Smooth muscle cell of the coronary artery (primary cell): ENCODE measurements at places on chromosomes 6 and 20. TPM values are rescaled to one million over a fixed set of nuclear protein-coding genes. Genes with fewer than 3 reads are reported as not detected.

The COL12A1 gene
- 72.5 and 122 TPM in 2 replicates for total RNA-seq

The MOXD1 gene
- total RNA-seq, result 1.4 and 81.2 TPM in 2 replicates

The ACSS1 gene
- total RNA-seq, result 1.1 and 14.0 TPM in 2 replicates

The TSPO2 gene
- not detected in 2 replicates for total RNA-seq

The SNX14 gene
- total RNA-seq, result 98.4 and 171 TPM in 2 replicates

The LY6G6F gene
- total RNA-seq, result not detected in 2 replicates

The NT5E gene
- 193 and 326 TPM in 2 replicates for total RNA-seq

The ENPP4 gene
- 0.75 and 2.6 TPM in 2 replicates for total RNA-seq

The PCSK2 gene
- total RNA-seq, result not detected in 2 replicates

The PLA2G7 gene
- not detected in 2 replicates for total RNA-seq

The CARMIL1 gene
- 11.4 and 15.0 TPM in 2 replicates for total RNA-seq

The WRNIP1 gene
- total RNA-seq, result 32.4 and 41.0 TPM in 2 replicates

The VARS2 gene
- 12.3 and 15.7 TPM in 2 replicates for total RNA-seq

The SMPDL3A gene
- 1.4 and 21.6 TPM in 2 replicates for total RNA-seq

The THEMIS gene
- not detected in 2 replicates for total RNA-seq

The SLC32A1 gene
- not detected in 2 replicates for total RNA-seq

The SLC26A8 gene
- total RNA-seq, result under 0.01 TPM in 1 of 2 replicates, not detected in the other

The SOX4 gene
- total RNA-seq, result 6.2 and 61.5 TPM in 2 replicates

The GUCA1A gene
- total RNA-seq, result 0.45 TPM in 1 of 2 replicates, not detected in the other

The UST gene
- total RNA-seq, result 16.6 and 18.6 TPM in 2 replicates

The SNAI1 gene
- 0.23 and 2.9 TPM in 2 replicates for total RNA-seq

The PLEKHG1 gene
- total RNA-seq, result 2.9 and 4.5 TPM in 2 replicates

The MTG2 gene
- total RNA-seq, result 18.3 and 22.2 TPM in 2 replicates

The TMEM200A gene
- 43.9 and 71.4 TPM in 2 replicates for total RNA-seq

The SCUBE3 gene
- total RNA-seq, result 1.4 and 2.3 TPM in 2 replicates

The SIRPB1 gene
- 0.59 TPM in 1 of 2 replicates, not detected in the other for total RNA-seq

The CST9 gene
- not detected in 2 replicates for total RNA-seq

The CNR1 gene
- total RNA-seq, result 0.45 TPM in 1 of 2 replicates, not detected in the other

The TRERF1 gene
- total RNA-seq, result 1.2 and 1.6 TPM in 2 replicates

The DUSP22 gene
- 13.5 and 15.3 TPM in 2 replicates for total RNA-seq

The HACE1 gene
- 12.3 and 17.8 TPM in 2 replicates for total RNA-seq

The PERP gene
- 8.9 and 14.3 TPM in 2 replicates for total RNA-seq

The ARFGEF3 gene
- under 0.01 and 0.08 TPM in 2 replicates for total RNA-seq

The RSPH4A gene
- total RNA-seq, result under 0.01 and 0.08 TPM in 2 replicates

The TGM2 gene
- 12.4 and 598 TPM in 2 replicates for total RNA-seq

The LRP11 gene
- 28.8 and 44.4 TPM in 2 replicates for total RNA-seq

The TAGAP gene
- not detected in 2 replicates for total RNA-seq

The CGA gene
- total RNA-seq, result not detected in 2 replicates

The TOX2 gene
- 0.12 and 2.0 TPM in 2 replicates for total RNA-seq

The CLDN20 gene
- not detected in 2 replicates for total RNA-seq

The TPX2 gene
- total RNA-seq, result 1.2 and 40.1 TPM in 2 replicates

The COL21A1 gene
- total RNA-seq, result 0.53 and 29.5 TPM in 2 replicates

The RBPJL gene
- not detected in 2 replicates for total RNA-seq

The EYS gene
- total RNA-seq, result under 0.01 TPM in 1 of 2 replicates, not detected in the other

The NR2E1 gene
- not detected in 2 replicates for total RNA-seq

The CST9L gene
- total RNA-seq, result not detected in 2 replicates

The BANF2 gene
- not detected in 2 replicates for total RNA-seq

The ELOVL2 gene
- 0.12 TPM in 1 of 2 replicates, not detected in the other for total RNA-seq

The ELOVL4 gene
- 2.5 and 3.1 TPM in 2 replicates for total RNA-seq

The WFDC12 gene
- not detected in 2 replicates for total RNA-seq

The NHSL1 gene
- 3.5 and 5.9 TPM in 2 replicates for total RNA-seq

The ASIP gene
- total RNA-seq, result not detected in 2 replicates

The RGS17 gene
- 2.7 and 12.7 TPM in 2 replicates for total RNA-seq

The PGC gene
- total RNA-seq, result not detected in 2 replicates

The C20orf204 gene
- total RNA-seq, result 0.23 and 0.45 TPM in 2 replicates

The FRK gene
- 0.47 and 2.0 TPM in 2 replicates for total RNA-seq

The TFEB gene
- 2.6 and 6.3 TPM in 2 replicates for total RNA-seq

The FAXC gene
- 0.15 and 0.23 TPM in 2 replicates for total RNA-seq

The RSPH9 gene
- 0.45 and 0.94 TPM in 2 replicates for total RNA-seq
